ENCODE measurements at places on chromosomes 16 and 17.

- DNase-seq: no peak
Measured at GRCh38 chr17:51005768-51006167, 114.9 kb downstream of the SPAG9 start.

- DNase-seq: no peak
Measured at GRCh38 chr16:79008036-79008868, 592.3 kb downstream of the MAF start.

DNA sequence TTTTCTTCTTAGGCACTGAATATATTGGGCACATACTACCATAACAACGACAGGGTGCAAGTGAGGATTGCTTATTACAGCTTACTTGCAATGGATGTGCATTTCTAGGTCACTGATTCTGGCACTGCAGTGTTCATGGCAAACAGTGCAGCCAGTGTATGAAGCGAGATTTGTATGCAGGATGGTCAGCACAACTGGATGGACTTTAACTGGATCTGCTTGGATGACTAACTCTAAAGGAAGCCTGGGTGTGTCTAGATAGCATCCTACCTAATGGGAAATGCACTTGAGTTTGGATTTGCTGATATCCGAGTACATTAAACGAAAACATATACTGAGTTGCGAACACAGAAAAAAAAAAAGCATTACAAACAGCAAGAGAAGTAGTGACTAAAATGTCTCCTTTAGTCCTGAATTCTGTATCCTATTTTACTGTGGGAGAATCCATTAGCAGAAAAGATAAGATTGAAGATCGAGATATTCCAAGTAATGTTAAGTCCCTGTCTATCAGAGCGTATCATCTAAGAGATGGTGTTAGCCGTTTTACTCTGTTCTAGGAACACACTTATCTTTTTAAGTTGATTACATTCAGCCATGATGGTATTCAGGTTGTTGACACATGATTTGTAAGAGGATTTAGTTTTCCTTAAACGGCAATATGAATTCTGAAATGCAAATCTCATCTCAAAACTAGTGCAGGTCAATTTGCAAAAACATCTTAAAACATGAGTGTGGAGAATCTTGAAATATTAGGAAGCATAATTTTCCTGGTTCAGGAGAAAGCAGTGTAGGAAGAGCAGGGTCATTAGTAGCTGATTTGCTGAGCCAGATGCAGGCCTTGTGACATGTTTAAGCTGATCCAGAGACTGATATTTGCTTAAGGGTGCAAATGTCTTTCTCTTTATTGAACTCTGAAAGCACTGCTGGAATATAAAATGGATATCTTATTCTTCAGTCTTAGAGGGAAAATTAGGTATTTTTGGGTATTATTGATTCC is 142.6 kb upstream of the CPHXL start:
- DNase-seq: no peak

GRCh38 chr17:36117505-36118382 is 14.1 kb downstream of the CCL4 start:
- no peak for DNase-seq

DNA sequence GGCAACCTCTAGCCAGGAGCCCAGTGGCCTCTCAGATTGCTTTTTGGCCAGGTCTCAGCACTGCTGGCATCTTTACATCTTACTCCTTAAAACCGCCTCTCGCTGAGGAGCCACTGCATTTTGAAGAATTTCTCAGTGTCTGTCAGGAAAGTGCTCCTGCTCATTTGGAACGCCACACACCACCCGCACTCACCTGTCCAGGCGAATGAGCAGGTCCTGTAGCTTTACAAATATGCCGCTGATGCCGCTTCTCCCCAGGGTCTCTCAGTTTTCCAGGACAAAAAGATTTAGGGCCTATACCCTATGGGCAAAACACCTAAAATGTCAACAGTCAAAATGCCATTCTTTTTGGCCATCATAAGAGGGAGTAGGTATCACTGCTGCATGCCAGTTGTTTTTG is 22.1 kb downstream of the CYB561 start:
- DNase-seq: no peak

DNA sequence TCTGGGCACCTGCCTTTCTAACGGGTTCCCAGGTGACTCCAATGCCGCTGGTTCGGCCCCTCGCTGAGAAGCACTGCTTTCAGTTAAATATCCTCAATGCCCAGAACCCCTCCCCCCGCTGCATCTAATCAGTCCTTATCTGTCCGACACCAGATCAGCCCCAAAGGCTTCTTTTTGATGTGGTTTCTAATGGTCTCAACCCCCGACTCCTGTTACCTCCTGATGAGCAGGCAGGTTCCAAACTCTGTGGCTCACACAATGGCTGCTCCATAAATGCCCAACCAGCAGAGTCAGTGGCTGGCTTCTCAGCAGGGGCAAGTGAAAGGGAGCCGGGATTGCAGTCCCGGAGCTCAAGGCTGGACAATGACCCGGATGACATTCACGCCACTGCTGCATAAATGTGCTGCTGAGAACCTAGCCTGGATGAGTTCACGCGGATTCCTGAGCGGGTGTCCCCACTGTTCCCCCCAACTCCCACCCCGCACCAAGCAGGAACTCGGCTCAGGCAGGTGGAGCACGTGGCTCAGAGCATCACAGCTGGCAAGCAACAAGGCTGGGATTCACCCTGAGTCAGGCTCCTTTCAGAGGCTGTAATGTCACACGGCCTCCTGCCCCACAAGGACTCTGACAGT is 1.0 kb upstream of the SLC38A8 start:
- no peak for DNase-seq

GRCh38 chr17:81285894-81286293 is 9.2 kb downstream of the SLC38A10 start:
- no peak for DNase-seq

- peak; percentile 38 for DNase-seq
Measured at GRCh38 chr17:55157165-55157564, 107.6 kb upstream of the HLF start.

DNA sequence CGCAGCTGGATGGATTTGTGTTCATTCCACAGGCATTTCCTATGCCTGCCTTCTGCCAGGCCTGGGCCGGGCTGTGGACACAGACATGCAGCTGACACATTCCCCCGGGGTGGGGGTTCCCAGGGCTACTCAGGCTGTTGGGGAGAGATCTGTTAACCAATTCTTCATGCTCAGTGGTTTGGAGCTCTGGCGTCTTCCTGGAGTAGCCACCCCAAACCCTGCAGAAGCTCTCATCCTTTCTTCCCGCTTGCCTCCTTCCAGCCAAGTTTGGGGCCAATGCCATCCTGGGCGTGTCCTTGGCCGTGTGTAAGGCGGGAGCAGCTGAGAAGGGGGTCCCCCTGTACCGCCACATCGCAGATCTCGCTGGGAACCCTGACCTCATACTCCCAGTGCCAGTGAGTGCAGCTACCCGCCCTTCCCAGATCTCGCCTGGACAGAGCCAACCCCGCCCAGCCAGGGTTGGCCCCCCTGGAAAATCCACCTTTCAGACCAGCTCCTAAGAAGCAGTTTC is 2.6 kb downstream of the ENO3 start:
- no peak for DNase-seq

- DNase-seq: no peak
Measured at GRCh38 chr17:21119919-21120249, 6.9 kb upstream of the DHRS7B start.

GRCh38 chr17:57385975-57386374 is 129.7 kb downstream of the MSI2 start:
- no peak for DNase-seq

DNA sequence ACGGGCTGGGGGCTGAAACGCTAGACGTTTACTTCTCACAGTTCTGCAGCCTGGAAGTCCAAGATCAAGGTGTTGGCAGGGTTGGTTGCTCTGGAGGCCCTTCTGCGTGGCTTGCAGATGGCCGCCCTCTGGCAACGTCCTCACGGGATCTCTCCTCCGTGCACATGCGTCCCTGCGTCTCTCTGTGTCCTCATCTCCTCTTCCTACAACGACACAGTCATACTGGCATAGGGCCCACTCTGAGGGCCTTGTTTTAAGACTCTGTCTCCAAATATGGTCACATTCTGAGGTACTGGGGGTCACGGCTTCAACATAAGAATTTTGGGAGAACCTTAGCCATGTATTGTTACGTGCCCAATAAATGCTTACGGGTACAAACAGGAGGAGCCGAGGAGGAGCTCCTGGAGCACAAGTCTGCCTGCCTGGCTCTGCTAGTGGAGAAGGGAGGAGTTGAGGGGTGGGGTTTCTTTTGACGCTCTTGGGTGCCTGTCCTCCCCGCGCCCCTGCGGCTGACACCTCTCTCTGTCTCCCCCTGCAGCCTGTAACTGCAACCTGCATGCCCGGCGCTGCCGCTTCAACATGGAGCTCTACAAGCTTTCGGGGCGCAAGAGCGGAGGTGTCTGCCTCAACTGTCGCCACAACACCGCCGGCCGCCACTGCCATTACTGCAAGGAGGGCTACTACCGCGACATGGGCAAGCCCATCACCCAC is 141.1 kb downstream of the NTN1 start:
- DNase-seq: no peak

GRCh38 chr17:5364156-5364555 is 55.3 kb downstream of the NUP88 start:
- no peak for DNase-seq

GRCh38 chr16:20903899-20904506 is 3.4 kb downstream of the LYRM1 start:
- DNase-seq: no peak

DNA sequence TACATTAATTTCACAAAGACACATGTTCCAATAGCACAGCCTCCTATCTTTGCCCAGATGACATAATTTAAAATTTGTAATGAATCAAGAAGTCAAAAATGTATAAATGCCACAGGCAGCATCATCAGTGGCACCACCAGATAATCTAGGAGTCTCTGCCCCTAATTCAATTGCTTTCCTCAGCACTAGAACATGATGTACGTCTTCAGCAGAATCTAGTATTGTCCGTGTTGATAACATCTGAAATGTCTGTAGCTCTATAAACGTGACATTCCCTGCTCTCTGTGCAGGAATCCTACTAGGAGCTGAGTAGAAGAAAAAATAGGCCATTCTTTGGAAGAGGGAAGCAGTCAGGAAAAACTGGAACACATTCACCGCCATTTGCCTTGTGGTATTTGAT is 21.4 kb upstream of the SLC38A8 start:
- DNase-seq: no peak

DNA sequence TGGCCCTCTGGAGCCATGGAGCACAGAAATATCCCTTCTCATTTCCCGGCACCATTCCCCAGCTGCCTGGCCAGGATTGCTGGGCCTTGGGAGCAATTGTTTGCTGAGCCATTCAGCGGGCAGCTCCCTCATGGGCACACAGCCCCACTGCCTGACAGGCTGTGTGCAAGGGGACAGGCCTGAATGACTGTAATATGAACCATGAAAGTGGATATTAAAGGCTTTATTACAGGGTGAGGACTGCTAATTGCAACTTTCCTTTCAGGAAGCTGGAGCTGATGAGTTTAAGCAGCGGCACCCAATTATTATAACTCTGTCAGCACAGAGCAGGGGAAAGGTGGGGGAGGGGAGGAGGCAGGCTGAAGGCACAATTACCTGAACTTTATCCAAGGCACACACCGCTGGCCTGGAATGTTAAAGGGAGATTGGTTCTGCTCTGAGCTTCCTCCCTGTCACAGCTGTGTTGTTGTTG is 159.8 kb upstream of the SDK2 start:
- no peak for DNase-seq

DNA sequence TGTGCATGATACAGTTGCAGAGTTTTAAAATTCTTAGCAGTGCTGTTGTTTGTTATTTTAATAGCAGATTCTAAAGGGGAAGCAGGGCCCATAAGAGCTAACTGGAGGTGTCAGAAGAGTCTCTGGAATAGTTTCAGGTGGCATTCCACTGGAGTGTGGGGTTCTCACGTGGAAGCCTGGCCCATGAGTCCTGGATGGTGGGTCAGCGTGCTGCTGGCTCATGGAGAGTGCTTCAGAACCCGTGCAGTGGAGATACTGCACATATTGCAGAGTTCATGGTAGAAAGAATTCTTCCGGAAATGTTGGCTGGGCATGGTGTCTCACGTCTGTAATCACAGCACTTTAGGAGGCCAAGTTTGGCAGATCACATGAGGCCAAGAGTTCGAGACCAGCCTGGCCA is 43.9 kb downstream of the B9D1 start:
- no peak for DNase-seq

Measured in DMS79 treated with DMSO at 0.1 percent for 48 hours (cell line).